ENCODE measurements at places on chromosomes 4 and X.
A peak's percentile ranks its signal among the peaks of the same experiment; 100 is the strongest.

DNA sequence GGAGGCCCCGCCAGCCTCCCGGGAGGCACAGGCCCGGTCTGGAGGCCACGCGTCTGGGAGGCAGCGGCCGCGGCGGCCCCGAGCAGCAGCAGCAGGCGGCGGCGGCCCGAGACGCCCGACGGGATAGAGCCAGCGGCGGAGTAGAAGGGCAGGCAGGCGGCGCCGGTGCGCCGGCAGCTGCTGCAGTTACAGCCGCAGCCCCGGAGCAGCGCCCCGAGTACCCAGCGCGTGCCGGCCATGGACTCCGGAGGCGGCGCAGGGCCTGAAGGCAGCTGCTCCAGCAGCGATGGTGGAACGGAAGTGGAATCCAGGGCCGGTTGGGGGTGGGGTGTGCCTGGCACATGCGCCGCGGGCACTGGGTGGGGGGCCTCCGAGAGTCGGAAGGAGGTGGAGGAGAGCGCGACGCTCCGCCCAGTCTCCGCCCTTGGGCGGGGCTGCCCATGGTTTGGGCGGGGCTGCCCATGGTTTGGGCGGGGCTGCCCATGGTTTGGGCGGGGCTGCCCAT, at the start of gene GRSF1:
GRSF1 (minus strand) TSS at position 302 of the 505 bp plus-strand sequence; CDS start at position 239, 63 bp downstream.
- peak; percentile 88 for DNase-seq

- DNase-seq: no peak
Measured at GRCh38 chr4:122663814-122664610, 43.1 kb upstream of the IL21 start.

- no peak for DNase-seq
Measured at GRCh38 chr4:7824218-7824617, 115.4 kb downstream of the AFAP1 start.

- DNase-seq: no peak
Measured at GRCh38 chr4:182207830-182208396, 35.3 kb upstream of the TENM3 start.

GRCh38 chr4:15043226-15043625, 40.9 kb downstream of the CPEB2 start:
- no peak for DNase-seq

GRCh38 chr4:122842984-122843531, 16.4 kb downstream of the FGF2 start:
- DNase-seq: no peak

DNA sequence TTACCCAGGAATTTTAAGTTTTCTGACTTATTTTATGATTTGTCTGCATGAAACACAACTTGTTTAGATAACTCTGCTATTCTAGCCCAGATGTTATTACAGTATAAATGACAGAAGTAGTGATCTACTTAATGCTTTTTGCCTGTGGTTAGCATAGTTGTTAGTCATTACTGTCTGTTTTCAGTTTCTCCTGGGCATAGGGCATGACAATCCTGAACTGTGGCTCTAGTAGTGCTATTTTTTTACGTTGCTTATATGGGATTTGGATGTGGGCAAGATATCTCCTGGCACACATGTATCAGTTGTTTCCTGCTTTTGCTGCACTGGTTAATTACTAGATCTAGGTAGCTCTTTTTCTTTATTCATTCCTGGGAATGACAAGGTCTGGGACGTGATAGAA, 1005.8 kb downstream of the PCDH18 start:
- DNase-seq: no peak

DNA sequence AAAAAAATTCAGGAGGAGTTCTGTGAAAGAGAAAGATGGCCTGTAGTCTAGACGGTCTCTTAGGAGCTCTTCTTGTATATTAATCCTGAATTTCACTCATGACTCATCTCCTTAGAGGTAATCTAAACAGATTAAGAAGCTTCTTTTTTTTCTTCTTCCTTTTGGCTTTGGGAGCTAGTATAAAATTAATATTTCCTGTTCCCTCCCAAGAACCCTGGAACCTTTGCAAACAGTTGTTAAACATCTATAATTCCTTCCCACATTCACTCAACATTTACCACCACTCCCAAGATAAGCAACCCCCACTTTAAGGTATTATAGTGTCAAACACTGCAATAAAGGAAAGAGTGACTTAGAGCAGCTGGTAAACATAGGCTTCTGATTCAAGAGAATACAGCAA, 146.4 kb upstream of the EDNRA start:
- no peak for DNase-seq

DNA sequence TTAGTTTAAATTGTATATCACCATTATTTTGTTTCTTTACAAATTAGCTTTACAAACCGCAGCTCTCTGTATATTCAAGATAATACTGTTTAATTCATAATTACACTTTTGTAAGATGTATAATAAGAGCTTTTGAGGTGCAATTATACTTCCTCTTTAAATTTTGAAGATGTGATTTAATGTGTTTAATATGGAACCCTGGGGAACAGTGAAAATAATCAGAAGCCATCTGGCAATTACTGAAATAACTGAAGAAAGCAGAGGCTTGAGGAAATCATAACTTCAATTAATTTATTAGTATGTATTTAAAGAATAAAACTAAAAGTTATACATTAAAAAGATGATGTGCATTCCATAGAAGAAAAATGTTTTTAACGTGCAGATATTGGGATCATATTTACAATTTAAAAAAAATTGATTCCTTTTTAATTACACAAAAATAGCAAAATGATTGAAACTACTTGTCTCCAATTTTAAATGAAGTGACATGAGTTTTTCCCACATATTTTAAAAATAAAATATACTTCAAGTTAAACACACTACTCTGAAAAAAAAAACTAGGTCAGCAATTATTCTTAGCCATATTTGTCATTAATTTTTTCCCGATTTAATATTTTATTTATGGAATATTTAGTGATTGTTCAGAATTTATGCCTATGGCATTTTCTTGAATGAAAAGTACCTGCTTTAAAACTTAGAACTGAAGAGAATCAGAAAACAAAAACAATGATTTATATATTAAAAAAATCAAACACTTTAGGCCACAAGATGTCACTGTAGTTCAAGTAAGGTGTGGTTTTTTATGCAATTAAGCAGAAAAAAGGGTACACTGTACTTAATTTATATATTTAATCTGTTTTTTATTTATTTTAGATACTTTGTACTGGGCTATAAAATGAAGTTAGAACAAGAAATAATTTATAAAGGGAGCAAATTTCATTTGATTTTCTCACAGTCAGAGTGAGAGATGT, 942.7 kb upstream of the NDST4 start:
- no peak for DNase-seq

- DNase-seq: peak; percentile 16
Measured at GRCh38 chrX:106415276-106415895, 196.4 kb upstream of the RADX start.

DNA sequence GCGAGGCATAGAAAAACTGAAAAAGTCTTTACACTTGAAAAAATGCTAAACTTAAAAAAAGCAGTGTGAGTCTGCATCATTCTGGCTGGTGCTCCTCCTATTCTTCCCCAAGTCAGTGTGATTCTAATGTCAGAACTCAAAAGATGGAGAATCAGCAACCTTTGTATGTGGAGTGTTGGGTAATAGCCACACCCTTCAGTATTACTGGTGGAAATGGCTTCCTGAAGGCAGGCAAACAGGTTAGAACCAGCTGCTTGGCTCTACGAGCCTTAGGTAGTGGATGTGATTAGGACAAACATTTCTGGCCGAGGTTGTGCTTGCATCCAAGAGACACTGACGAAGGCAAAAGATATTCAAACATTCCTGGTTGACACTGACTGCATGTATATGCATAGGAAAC, 353.4 kb upstream of the TACR3 start:
- no peak for DNase-seq

- DNase-seq: no peak
Measured at GRCh38 chr4:127574643-127575042, 58.1 kb upstream of the INTU start.

- DNase-seq: no peak
Measured at GRCh38 chr4:40164459-40164858, 32.4 kb upstream of the RHOH start.

GRCh38 chr4:4704267-4704666, 155.2 kb upstream of the MSX1 start:
- DNase-seq: no peak

DNA sequence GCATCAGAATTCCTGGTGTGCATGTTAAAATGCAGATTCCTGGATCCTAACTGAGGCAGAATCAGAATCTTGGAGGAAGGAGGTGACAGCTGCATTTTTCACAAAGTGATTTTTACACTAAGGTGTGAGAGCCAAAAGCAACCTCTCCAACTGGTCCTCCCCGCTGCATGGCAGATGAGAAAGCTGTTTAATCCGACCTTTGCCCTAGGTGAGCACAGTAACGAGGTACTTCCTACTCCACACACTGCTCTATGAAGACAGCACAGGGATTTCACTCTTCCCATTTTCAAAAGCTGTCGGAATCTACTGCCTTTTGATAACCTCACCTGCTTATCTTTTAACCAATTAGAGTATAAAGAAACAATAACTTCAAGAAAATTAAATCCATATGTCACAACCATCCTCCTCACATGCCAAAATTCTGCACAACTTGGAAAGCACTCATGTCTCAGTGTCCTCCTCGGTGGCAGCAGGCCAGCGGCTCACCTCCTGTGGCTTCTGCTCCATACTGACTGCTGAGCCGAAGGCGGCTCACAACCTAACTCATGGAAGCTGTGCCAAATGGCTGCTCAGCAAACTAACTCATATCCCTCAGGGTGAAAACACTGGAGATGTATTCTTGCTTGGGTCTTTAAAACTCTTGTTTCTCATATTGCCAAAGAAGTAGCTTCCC, 3.6 kb downstream of the CASP6 start:
- no peak for DNase-seq

DNA sequence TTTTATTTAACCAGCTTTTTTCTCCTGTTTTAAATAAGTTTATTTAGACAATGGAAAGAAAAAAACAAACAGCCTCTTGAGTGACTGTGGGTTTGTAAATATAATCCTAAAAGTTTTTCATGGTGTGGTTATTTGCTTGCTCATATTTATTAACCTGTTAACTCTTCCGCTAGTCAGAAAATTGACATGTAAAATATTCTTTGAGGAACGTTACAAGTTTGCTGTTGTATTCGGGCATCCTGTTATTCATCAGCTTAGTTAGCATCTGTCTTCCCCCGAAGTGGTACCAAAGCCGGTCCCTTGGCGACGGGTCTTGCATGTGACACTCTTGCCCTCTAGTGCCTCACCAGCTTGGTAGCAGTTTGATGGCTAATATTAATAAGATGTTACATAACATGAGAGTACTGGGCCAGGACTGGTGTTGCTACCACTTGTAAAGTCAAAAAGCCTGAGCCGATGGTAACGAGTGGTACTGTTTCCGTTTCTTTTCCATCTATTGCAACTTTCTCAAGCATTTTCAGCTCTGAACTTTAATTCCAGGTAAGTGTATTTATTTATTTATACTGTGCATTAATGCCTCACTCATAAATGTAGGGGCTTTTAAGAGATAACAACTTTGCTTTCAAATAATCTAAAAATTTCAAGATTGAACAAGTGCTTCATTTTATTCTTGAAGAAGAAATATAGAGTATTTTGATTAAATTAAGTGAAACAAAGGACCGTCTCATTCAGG, at the start of gene NDST3:
NDST3 (plus strand) TSS at position 434 of the 733 bp plus-strand sequence. CDS start 19,425 bp downstream, outside the sequence.
- peak; percentile 78 for DNase-seq

GRCh38 chr4:38145033-38145678, 185.0 kb downstream of the PTTG2 start:
- no peak for DNase-seq

GRCh38 chr4:15322006-15322405, 105.8 kb upstream of the C1QTNF7 start:
- DNase-seq: no peak

GRCh38 chr4:86319390-86319789, 40.5 kb downstream of the MAPK10 start:
- no peak for DNase-seq

DNA sequence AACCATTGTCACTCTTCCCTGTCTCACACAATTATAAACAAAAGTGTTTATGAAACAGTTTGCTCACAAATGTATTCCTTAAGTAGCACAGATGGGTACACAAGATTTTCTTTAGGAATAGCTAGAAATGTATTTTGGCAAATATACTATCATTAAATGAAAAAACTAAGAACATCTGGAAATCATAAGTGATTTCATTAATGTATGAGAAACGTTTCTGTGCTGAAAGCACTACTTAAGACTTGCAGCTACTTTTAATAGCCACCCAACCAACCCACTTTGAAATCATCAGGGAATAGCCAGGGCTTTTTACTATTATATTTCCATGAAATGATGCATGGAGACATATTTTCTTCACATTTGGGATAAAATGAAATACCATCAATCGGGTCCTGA, 62.3 kb upstream of the NAP1L5 start:
- no peak for DNase-seq

DNA sequence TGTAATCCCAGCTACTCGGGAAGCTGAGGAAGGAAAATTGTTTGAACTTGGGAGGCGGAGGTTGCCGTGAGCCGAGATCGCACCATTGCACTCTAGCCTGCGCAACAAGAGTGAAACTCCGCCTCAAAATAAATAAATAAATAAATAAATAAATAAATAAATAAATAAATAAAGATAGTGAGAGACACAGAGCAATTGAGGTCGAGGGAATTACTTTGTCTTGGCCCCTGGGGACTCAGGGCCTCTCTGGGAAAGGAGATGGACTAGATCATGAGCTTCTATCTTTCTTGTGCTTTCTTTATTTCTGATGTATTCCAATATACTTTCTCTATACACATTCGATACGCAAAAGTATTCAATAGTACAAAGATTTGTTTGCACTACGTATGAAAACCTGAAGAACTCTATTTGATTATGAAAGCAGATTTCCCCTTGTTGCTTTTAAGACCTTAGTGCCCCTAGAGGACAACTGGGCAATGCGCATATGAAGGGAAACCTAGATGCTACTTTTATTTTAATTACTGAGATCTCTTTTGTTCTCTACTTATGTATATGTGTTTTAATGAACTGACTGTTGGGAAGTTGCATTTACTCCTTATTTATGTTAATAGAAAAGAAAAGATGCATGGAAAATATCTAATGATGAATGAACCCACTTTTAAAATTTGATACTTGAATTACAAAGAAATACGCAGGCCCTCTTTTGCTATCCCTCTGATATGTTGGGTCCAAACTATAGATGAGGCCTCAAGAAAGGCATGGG, 12.8 kb upstream of the ELOVL6 start:
- no peak for DNase-seq

DNA sequence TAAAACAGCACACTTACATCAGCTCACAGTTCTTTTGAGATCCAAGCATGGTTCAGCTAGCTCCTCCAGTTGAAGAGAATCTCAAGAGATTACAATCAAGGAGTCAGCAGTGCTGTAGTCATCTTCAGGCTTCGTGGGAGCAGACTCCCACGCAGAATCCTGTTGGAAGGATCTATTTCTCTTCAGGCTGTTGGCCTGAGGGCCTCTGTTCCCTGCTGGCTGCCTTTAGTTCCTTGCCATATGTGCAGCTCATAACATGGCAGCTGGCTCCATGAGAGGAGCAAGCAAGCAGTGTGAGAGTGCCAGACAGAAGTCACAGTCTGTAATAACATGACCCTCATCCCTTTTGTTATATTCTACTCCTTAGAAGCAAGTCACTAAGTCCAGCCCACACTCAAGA, 168.6 kb downstream of the COX18 start:
- DNase-seq: no peak

- DNase-seq: no peak
Measured at GRCh38 chr4:115353370-115353769, 239.9 kb upstream of the NDST4 start.

- no peak for DNase-seq
Measured at GRCh38 chr4:38111024-38111423, 150.8 kb downstream of the PTTG2 start.

GRCh38 chr4:3291969-3292570, 751 bp upstream of the RGS12 start:
- no peak for DNase-seq

- no peak for DNase-seq
Measured at GRCh38 chr4:75087865-75088264, 154.9 kb downstream of the PARM1 start.
